ENCODE measurements at places on chromosomes 16 and 17.

- no peak for DNase-seq
Observed at GRCh38 chr17:46866325-46866724, 14.9 kb downstream of the WNT9B start.

GRCh38 chr17:55423535-55423934 is 1.9 kb upstream of the MMD start:
- no peak for DNase-seq

DNA sequence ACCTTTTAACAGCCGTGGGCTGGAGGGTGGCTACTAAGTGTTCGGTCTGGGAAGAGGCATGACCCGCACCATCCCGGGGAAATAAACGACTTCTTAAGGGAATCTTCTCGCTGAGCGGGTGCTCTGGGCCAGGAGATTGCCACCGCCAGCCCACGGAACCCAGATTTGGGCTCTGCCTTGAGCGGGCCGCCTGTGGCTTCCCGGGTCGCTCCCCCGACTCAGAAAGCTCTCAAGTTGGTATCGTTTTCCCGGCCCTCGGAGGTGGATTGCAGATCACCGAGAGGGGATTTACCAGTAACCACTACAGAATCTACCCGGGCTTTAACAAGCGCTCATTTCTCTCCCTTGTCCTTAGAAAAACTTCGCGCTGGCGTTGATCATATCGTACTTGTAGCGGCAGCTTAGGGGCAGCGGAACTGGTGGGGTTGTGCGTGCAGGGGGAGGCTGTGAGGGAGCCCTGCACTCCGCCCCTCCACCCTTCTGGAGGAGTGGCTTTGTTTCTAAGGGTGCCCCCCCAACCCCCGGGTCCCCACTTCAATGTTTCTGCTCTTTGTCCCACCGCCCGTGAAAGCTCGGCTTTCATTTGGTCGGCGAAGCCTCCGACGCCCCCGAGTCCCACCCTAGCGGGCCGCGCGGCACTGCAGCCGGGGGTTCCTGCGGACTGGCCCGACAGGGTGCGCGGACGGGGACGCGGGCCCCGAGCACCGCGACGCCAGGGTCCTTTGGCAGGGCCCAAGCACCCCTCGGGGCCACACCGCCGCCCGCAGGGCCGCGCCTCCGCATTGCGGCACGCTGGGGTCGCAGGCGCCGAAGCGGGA is 3.6 kb upstream of the CBX4 start:
- DNase-seq, result no peak

- no peak for DNase-seq
Observed at GRCh38 chr17:41972571-41973407, 6.2 kb downstream of the CNP start.

DNA sequence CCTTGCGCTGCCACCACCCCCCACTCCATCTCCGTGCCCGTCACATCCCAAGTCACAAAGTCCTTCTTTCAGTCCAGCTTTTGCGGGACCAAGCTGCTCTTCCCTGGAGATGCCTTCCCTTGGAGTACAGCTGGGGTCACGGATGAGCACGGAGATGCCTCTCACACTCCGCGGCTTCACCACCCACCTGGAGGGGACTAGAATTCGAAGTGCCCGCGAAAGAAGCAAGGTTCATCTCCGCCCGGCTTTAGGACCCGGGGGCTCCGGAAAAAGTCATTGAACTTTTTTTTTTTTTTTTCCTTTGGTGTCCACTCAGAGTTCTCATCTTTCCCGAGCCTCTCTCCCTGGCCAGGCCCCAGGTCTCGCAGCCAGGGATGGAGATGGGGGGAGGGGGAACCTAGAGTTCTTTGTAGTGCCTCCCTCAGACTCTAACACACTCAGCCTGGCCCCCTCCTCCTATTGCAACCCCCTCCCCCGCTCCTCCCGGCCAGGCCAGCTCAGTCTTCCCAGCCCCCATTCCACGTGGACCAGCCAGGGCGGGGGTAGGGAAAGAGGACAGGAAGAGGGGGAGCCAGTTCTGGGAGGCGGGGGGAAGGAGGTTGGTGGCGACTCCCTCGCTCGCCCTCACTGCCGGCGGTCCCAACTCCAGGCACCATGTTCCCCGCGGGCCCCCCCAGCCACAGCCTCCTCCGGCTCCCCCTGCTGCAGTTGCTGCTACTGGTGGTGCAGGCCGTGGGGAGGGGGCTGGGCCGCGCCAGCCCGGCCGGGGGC is at the start of gene FKBP10:
Gene FKBP10 (plus strand): TSS at position 624 of the 771 bp plus-strand sequence. CDS start 31 bp downstream, at position 655.
- DNase-seq, result peak; percentile 78

DNA sequence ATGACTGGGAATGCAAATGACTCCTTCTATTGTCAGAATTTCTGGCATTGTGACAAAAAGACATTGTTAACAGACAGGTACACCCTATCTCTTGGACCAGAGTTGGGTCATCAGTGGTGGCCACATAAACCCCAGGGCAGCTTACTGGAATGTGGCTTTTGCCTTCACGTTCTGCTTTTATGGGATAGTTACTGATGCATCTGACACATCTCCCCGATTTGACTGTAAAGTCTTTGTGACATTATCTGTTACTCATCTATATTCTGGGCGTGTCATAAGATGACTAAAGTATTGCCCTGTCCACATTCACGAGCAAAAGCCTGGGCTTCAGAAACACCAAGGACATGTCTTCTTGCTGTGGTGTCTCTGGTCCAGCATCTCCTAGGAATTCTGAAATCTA is 18.7 kb upstream of the AQP8 start:
- no peak for DNase-seq

DNA sequence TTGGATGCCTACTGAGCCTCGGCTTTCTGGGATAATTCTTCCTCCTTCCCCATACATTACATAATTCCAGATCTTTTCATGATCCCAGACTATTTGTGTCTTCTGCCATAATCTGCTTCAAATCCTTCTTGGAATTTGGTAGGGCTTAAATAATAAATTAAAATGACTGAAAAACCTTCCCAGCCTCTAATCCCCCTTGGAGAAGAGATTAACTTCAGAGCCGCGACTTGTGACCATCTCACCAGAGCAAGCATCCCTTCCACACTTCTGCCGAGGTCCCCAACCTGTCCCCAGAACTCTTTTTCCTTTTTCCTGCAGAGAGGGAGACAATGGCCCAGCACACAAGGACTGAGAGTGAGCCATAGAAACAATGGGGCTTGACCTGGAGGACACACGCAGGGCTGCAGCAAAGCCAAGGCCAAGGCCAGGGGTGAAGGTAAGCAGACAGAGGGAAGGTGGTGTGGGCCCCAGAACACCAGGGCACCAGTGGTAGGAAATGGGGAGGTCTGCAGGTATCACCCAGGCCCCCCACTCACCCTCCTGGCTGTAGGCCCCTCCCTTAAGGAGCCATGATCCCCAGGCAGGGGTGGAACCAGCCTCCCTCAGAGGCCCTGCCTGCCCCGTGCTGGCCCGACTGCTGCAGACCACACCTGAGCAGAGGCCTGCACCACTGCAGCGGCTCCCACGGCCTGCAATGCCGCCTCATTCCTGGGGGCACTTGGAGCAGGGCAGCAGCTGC is 9.6 kb upstream of the BCAR1 start:
- DNase-seq, result no peak

DNA sequence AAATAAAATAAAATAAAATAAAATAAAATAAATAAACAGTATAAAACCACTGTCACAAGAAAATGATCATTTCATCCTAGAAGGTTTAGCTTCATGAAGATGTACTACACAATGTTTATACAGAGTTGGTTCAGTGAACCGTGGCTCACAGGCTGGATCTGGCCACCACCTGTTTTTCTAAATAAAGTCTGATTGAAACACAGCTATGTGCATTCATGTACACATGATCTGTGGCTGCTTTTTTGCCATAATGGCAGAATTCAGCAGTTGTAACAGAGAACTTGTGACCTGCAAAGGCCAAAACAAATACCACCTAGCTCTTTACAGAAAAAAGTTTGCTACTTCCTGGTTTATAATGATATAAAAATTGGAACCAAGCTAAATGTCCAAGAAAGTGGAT is 12.6 kb upstream of the RPRML start:
- no peak for DNase-seq

GRCh38 chr17:11318207-11318606 is 77.2 kb downstream of the SHISA6 start:
- DNase-seq, result no peak
